Umbilical cord (tissue), 2 donors: ENCODE measurements at places on chromosomes 7 and 10.

GRCh38 chr7:75870557-75871161 is 8.2 kb upstream of the RHBDD2 start:
- DNase-seq: no peak

GRCh38 chr7:76397409-76398183 is 11.9 kb downstream of the SSC4D start:
- peak; percentile 37 for DNase-seq

GRCh38 chr7:72503644-72504043 is 91.5 kb upstream of the CALN1 start:
- no peak for DNase-seq

DNA sequence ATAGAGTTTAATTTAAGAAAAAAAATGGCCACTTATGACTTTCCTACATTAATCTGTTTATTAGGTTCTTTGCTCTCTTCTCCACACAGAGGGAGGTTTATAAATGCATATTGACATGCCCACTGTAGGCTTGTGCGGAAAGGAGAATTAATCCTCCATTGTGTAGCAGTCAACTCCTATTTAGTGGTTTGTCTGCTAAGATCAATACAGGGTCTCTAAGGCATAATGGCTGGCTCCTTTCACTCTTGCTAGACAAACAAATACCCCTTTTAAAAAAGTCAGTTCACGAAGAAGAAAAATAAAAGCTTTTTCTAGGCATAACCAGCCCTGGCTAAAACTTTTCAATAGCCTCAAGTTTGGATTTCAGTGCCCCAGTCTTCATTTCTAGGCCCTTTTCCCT is 141.6 kb downstream of the TSPAN12 start:
- no peak for DNase-seq

DNA sequence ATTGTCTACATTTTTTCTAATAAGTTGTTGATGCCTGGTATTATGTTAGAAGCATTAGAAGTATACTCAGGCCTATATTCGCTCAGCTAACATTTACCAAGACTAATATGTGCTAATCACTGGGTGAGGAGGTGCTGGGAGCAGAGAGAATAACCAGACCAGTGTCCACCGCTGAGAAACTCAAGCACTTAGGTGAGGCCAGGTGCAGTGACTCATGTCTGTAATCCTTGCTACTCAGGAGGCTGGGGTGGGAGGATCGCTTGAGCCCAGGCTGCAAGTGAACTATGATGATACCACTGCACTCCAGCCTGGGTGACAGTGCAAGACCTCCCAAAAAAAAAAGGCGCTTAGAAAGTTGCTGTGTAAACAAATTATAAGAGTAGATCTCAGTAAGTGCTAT is 182.2 kb upstream of the AOAH start:
- no peak for DNase-seq

- DNase-seq: no peak
These were observed 52.8 kb downstream of the P4HA1 start for GRCh38 chr10:73043766-73044377.

GRCh38 chr7:1055491-1055955 is 11.2 kb downstream of the GPR146 start:
- DNase-seq: no peak

DNA sequence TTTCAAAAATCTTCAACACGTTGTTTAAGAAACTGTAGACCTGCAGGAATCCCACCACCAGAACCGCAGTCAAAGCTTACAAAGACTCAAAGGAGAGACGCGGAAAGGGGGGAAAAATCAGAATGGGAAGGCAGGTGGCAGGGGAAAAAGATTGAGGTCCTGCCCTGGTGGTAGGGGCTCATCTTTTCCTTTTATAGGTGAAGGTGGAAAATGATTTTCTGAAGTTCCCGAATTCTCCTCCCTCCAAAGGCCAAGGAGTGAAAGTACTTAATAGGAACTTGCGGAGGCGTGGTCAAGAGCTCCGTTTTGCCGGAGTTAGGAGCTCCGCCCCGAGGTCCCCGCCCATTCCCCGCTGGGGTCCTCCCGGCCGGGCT is 724 bp downstream of the BBIP1 start:
- peak; percentile 99 for DNase-seq

- peak; percentile 71 for DNase-seq
These were observed 5.1 kb downstream of the HOXA13 start for GRCh38 chr7:27194686-27195379.

GRCh38 chr7:142523821-142524460 is 225.3 kb upstream of the PRSS1 start:
- no peak for DNase-seq

DNA sequence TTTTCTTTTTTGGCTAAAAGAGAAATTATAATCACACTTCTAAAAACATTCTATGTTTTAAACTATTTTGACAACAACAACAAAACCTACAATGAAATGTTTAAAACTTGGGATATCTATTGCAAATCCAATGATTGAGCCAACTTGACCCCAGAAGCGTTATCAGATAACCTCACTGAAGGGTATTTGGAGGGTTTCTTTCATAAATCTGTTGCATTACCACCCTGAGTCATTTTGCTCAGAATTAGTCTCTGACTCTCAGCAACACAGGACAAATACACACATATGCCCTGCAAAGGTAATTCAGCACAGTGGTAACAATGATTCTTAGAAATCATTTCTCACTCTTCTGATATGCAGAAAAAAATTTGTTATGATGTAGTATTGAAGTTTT is 2.3 kb upstream of the COL1A2 start:
- DNase-seq: peak; percentile 59

DNA sequence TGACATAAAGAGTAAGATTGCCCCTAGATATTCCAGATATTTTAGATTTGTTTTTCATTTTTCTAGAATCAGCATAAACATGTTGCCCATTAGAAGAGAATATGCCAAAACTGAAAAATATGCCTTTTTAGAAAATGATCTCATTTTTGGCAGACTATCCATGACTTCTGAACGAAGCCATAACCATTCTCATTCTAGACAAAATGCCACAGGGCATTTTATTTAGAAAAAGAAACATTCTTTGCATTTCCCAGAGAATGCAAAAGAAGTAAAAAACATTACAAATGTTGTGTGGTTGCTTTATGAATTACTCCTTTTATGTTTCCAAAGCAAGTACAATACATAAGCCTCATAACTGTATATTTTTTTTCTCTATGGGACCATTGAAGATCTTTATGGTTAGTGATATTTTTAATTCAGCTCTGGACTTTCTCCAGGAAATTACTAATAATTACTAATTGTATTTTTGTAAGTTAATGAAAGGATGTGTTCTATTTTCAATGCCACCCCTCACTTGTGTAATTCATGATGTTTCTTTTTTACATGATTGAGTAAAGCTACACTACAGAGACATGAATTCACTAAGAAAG is 109.6 kb upstream of the SEM1 start:
- DNase-seq: no peak

GRCh38 chr7:154795014-154795413 is 207.9 kb downstream of the PAXIP1 start:
- no peak for DNase-seq

DNA sequence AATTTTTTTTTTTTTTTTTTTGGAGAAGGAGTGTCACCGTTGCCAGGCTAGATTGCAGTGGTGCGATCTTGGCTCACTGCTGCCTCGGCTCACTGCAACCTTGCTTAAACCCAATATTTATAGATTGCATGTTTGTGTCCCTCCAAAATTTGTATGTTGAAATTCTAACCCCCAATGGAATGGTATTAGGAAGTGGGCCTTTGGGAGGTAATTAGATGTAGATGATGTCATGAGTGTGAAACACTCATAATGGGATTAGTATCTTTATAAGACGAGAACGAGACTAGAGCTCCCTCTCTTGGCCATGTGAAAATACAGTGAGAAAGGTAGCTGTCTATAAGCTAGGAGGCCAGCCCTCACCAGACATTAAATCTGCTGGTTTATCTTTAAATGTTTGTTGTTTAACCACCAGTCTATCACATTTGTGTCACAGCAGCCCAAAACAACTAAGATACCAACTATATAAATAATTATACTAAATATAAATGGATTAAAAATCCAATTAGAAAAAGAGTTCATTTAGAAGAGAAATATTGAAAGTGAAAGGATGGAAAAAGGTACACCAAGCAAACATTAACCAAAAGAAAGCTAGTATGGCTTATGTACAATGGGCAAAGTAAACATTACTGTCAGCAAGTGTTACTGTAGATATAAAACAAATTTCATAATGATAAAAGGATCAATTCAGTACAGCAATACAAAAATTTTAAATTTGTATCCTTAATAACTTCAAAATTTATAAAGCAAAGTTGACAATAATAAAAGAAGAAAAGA is 9.3 kb downstream of the TCAF1 start:
- no peak for DNase-seq

DNA sequence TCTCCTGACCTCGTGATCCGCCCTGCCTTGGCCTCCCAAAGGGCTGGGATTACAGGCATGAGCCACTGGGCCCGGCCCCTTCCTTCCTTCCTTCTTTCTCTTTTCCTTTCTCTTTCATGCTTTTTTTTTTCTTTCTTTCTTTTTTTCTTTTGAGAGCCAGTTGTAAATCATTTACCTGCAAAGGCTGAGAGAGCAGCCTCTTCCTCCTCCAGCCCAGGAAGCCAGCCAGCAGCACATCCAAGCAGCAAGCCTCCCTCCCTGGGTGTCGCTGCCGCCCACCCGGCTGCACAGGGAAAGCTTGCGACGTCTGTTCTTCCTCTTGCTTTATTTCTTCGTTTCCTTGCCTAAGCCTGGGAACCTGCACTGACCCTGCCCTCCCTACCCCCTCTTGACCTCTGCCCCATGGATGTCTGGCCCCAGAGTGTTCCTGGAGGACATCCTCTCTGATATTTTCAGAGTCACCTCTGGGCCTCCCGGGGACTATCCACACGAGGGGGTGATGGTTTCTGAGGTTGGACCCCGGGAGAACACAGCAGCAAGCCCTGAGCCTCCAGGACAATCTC is 62.8 kb upstream of the MYL10 start:
- DNase-seq: no peak

- no peak for DNase-seq
These were observed 446.0 kb upstream of the PODXL start for GRCh38 chr7:132002343-132002968.

GRCh38 chr10:120313715-120314114 is 143.3 kb upstream of the PLPP4 start:
- DNase-seq: no peak

GRCh38 chr10:50431791-50432190 is 180.5 kb upstream of the ASAH2 start:
- no peak for DNase-seq
